Activated naive CD4-positive, alpha-beta T cell (primary cell): ENCODE measurements at places on chromosomes 7 and 10.

DNA sequence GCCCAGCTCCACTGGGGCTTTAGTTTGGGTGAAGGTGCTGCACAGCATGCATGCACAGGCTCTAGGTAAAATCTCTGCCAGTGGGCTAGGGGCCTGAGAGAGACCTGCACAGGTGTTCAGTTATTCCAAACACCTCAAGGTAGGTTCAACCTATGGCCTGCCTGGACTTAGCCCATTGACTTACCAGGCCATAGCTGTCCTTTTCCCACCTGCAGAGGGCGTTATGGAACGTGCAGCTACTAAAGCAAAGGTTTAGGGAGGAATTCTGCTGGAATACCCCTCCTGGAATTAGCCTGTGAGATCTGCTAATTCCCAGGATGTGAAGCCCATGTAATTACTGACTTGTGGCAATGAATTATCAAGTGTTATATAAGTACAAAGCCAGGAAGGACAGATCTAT, 3.6 kb downstream of the VWC2 start:
- no peak for DNase-seq

DNA sequence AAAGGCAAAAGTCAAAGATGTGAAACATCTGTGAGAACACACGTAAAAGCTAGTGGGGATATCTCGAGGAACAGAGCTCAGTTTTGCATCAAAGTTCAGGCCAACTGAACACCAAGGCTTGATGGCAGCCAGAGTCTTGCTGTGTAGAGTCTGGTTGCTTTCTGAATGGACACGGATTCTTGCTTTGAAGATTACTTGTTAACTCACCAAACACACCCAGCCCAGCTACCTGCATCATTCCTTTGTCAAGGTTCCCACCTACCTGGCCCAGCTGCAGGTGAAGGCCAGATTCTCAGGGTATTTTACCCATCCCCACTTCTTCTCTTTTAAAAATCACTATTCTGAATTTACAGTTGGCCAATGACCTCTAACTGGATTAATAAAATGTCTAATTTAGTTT, 174.4 kb upstream of the PHYHIPL start:
- DNase-seq, result no peak

- no peak for DNase-seq
Observed at GRCh38 chr10:31932838-31933237, 4.2 kb upstream of the ARHGAP12 start.

DNA sequence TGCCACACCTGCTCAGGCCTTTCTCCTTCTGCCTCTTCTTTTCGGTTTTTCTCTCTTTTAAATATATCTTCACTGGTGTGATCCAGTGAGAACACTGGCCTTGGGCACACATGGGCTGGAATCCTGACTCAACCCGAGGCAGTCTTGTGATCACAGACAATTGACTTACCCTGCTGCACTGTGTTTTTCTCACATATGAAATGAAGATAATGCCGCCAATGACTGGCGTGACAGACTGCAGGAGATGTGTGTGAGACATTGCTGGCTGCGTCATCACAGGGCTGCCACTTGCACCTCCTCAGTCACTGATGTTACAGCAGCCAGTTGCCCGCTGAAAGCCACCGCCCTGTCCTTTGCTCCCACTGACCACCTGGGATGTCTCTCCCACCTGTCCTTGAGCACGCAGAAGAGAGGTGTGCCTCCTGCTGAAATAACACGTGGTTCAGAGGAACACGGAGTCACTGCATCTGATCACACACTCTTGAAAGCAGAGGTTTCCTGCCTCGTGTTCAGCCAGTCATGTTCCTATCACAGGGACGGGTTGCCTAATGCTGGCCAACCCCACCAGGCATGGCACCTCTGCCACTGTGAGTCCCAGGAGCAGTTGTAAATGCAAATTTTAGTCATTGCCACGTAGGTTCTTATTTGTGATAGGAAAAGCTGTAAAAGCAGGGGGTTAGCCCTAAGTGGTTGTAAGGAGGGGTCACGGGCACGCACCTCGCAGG, 124.6 kb upstream of the LANCL2 start:
- DNase-seq, result no peak

DNA sequence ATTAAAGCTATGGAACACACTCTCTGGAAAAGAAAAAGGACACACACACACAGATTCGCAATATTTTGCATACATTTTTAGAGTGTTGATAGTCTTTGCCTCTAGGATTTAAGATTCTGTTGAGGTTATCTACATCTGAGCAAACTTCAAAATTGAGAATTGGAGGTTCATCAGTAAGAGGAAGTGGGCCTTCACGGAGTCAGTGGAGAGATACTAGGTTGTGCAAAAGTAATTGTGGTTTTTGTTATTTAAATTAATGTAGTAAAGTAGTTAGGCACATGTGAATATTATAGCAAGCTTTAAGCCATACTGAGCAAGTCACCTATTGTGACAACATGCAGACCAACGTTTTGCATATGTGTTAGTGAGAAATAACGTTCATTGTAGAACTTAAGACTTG, 19.8 kb upstream of the NXPH1 start:
- DNase-seq, result no peak

DNA sequence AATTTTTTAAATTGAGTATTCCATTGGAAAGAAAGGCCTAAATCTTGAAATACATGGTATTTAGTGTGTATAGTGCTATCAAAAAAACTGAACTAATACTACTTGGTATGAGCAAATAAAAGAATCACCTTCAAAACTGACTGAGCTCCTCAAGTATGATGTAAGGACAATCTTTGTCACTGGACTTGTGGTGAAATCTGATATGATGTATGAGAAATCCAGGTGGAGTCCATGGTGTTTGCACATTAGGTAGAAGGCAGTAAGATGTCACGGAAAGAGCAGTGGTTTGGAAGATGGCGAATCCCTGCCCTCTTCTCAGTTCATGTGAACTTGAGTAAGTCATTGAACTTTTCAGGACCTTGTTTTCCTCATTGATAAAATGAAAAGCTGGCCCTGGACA, 62.1 kb upstream of the COL1A2 start:
- DNase-seq, result no peak

DNA sequence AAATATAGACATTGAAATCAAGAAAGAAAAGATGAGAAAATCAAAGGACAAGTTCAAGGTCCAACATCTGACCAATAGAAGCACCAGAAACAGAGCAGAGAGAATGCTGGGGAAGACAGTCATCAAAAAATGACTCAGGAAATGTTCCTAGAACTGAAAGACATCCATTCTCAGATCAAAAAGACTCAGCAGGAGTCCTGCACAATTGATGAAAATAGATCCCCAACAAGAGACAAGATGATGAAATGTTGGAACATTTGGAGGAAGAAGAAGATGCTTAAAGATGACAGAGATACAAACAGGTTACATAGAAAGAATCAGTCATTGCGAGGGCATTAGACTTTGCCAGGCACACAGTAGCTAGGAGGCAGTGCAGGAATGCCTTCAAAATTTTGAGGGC, 30.0 kb upstream of the EIF5AL1 start:
- DNase-seq, result no peak

GRCh38 chr7:5572439-5572838, 148.8 kb upstream of the TNRC18 start:
- no peak for DNase-seq

- no peak for DNase-seq
Observed at GRCh38 chr10:62075912-62076311, 174.4 kb downstream of the ARID5B start.

- DNase-seq, result peak; percentile 11
Observed at GRCh38 chr10:92242910-92243671, 47.8 kb downstream of the CPEB3 start.

- DNase-seq, result no peak
Observed at GRCh38 chr10:18886102-18886501, 162.5 kb upstream of the MALRD1 start.

GRCh38 chr7:105876964-105877601, 684 bp upstream of the ATXN7L1 start:
- peak; percentile 24 for DNase-seq

DNA sequence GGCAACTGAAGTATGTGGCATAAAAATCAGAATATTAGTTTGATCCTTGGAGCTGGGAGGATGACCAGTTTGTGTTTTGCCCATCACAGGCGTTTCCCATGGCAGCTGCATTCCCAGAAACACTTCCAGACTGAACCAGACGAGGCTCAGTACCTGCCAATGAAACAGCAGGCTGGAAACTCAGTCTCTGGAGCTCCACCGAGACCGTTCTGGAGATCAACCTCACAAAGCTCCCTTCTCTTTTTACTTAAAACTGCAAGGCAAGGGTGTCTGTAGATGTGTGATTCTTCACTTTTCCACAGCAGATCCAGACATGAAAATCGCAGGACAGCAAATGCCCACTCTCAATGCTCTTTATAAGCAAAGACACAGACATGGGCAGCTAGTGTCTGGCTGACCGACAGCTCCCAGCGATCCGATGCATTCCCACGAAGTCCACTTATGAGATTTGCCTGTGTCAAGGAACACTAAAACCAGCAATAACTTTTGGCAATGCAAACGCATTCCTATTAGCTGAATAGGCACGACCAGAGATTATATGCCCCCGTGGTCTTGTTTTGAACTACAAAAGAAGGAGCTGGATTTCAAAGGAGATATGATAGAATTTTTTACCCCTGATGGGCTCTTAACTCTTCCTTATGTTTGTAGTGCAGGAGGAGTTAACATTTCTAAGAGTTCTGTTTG, 72.6 kb downstream of the ADAM12 start:
- DNase-seq, result no peak

- DNase-seq, result no peak
Observed at GRCh38 chr10:8130973-8131911, 76.8 kb downstream of the GATA3 start.

DNA sequence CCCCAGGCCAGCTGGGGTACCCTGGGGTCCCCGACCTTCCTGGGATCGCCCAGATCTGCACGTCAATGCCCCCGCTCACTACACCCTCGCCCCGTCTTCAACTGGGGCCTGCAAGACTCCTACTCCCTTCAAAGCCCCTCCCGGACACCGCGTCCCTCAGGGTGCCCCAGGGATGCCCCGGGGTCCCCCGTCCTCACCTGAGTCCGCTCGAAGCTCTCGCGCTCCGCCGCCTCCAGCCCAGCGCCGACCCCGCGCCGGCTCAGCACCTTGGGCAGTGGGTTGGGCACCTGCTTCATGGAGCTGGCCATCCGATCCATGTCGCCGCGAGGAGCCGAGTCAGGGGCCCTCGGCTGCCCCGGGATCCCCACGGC, at the start of gene HIP1:
HIP1 (minus strand) TSS at position 338 of the 371 bp plus-strand sequence; CDS start at position 317, 21 bp downstream.
- DNase-seq, result no peak

DNA sequence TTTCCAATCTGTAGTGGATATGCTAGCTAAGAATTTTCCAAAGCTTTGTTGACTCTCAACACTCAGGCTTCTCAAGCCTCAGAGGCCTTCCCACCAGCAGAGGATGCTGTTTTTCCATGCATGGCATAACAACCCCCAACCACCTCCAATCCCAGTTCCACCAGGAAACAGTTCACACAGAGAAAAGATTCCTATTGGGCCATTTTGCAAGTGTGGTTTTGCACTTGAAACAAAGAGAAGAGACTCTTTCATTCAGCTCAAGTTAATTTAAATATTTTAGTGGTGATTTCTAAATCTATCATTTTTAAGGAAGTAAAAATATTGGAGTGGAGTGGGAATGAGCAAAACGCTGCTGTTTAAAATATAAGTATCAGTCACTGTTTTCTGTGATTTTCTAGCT, 105.6 kb upstream of the COL1A2 start:
- DNase-seq, result no peak

DNA sequence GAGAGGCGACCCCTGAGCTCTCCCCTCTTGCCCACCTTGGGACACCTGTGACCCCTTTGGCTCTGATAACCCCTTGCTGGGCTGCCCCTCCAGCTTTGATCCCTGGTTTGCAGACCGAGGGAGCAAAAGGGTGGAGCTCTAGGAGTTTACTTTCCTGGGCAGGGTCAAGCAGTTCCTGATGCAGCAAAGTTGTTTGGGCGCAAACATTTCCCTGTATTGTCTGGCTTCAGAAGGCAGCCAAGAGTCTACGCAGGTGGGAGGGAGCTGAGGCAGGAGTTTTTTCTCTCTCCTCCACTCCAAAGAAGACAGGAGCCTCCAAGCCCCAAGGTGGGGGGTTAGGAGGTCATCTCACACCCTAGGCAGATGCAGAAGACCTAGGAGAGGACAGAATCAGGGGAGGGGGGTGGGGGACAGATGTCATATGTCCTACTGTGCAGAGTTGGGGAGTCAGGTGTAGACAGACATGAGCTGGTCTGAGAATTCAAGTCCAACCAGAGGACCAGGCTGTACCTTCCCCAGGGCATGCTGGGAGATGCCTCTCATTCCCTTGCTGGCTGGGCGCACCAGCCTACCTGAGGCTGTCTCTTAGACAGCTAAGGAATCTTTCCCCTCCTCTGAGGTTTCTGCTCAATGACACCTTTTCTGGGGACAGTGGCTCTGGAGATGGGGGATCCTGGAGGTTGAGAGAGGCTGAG, 20.5 kb downstream of the TMEM270 start:
- no peak for DNase-seq

DNA sequence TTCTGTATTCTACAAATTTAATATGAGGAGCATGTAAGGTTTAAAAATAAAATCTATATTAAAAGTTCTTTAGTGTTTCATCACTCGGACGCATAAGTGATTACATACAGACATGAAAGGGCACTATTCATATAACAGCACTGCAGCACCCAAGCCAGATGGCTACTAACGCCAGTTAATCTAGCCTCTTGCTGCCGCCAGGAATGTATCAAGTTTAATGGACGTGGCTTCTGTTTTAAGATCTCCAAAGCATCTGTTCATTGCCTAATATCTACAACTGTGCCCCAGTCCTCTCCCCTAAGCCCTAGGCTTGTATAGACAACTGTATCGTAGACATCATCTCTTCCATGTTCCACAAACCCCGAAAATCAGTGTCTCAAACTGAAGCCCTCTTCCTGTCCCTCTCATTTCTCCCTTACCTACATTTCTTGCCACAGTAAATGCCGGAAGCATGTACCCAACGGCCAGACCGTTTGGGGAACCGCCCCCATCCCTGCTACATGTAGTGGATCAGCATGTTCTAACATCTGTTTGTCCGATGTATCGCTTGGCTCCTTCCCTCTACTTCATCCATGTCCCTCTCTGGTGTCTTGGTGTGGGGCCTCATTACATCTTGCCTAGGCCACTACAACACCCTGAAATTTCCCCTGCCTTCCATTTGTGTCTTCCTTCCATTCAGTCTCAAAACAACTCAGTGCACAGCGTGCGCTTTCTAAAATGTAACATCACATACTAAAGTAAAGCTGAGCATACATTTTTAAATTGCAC, 147.5 kb upstream of the RSU1 start:
- no peak for DNase-seq

- peak; percentile 42 for DNase-seq
Observed at GRCh38 chr10:97676770-97677581, 10.1 kb downstream of the AVPI1 start.

DNA sequence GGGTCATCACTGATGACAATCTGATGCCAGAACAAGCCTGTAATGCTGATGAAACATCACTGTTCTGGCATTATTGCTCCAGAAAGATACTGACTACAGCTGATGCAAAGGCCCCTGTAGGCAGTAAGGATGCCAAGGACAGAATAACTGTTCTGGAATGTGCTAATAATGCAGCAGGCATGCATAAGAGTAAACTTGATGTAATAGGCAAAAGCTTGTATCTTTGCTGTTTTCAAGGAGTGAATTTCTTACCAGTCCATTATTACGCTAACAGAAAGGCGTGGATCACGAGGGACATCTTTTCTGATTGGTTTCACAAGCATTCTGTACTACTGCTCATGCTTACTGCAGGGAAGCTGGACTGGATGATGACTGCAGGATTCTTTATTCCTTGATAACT, 18.7 kb downstream of the LCOR start:
- DNase-seq, result no peak
